Endodermal cell (in vitro differentiated cells): ENCODE measurements at places on chromosomes 12 and 14. TPM values are rescaled to one million over a fixed set of nuclear protein-coding genes. Genes with fewer than 3 reads are reported as not detected.
A peak's percentile ranks its signal among the peaks of the same experiment; 100 is the strongest.

DNA sequence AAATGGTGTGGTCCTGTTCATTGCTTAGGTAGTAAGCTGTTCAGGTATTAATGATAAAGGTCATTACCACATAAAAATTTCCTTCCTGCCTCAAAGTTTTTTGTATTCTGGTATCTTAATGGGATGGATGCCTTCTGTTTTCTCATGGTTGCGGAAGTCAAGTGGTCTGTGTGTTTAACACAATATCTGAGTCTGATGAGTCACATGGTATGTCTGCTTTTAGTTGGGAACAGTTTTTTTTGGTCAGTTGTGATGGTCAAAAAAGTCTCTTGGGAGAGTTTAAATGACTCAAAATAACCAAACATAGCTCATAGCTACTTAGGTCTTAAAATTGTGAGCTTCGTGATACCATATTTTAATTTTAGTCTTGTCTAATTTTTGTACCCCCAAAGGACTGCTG is 40.7 kb downstream of the STK38L start:
- H3K4me3 ChIP-seq: no peak overlapping the region
- H3K27me3 ChIP-seq: no peaks in the 10 kb centered on the region
- DNase-seq: no peak
- no peak overlapping the region for H3K27ac ChIP-seq

- H3K4me3 ChIP-seq: no peak overlapping the region
- no peak for DNase-seq
- H3K4me1 ChIP-seq: no peaks in the 10 kb centered on the region
- H3K36me3 ChIP-seq: peaks cover 8% of the 10 kb centered on the region
- H3K27ac ChIP-seq: no peak overlapping the region
- H3K27me3 ChIP-seq: no peaks in the 10 kb centered on the region
These were observed 118.6 kb downstream of the FUT8 start for GRCh38 chr14:65531148-65531547.

GRCh38 chr14:63848890-63849289 is 3.9 kb upstream of the SYNE2 start:
- no peak for DNase-seq
- H3K36me3 ChIP-seq: no peaks in the 10 kb centered on the region
- no peak overlapping the region for H3K27ac ChIP-seq
- H3K4me1 ChIP-seq: no peaks in the 10 kb centered on the region
- H3K4me3 ChIP-seq: no peak overlapping the region
- peaks cover 10% of the 10 kb centered on the region for H3K27me3 ChIP-seq

GRCh38 chr12:120684523-120684932 is 2.4 kb upstream of the MLEC start:
- no peaks in the 10 kb centered on the region for H3K36me3 ChIP-seq
- no peak overlapping the region for H3K4me3 ChIP-seq
- no peak for DNase-seq
- H3K27ac ChIP-seq: no peak overlapping the region

KLHL33 gene
- 0.09 TPM in 2 replicates for total RNA-seq

- no peaks in the 10 kb centered on the region for H3K4me1 ChIP-seq
- peak overlapping the region; percentile 14 for H3K4me3 ChIP-seq
- no peak overlapping the region for H3K27ac ChIP-seq
- H3K27me3 ChIP-seq: no peaks in the 10 kb centered on the region
- peaks cover 48% of the 10 kb centered on the region for H3K36me3 ChIP-seq
These were observed 197.0 kb downstream of the ETNK1 start for GRCh38 chr12:22821985-22822384.

DCN gene
- total RNA-seq: not detected in 3 replicates

DNA sequence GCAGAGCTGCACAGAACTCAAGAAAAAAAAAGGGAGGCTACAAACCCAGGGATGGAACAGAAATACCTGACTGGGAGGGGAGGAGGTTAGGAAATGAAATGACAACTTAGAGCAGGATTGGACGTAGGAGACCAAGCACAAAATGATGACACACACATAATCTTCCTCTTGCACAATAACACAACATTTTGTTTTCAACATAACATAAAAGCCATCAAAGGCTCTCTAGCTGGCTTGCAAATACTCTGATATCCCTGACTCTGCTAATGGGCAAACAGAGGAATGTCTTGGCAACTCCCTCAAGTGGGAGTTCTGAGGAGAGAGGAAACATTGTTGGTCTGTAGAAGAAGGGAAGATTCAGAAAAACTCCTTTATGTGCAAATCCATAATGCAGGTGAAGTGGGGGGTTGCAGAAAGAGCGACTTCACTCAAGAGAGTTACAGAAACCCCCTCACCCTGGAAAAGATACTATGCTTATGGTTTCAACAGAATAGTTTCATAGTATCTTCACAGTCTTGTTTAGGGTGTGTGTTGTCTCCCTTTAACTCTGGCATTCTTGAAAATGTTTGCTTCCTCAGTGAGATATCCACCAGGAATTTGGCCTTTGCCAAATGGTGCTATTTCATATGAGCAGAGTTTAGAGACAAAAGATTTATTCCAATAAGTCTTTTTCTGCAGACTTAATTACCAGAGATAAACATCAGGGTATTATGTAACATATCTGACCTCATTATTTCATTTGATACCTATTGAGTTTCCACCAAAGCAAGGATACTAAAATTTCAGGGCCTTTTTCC is 43.8 kb upstream of the LTBP2 start:
- no peak overlapping the region for H3K4me3 ChIP-seq
- peaks cover 34% of the 10 kb centered on the region for H3K36me3 ChIP-seq
- no peak overlapping the region for H3K27ac ChIP-seq
- H3K27me3 ChIP-seq: no peaks in the 10 kb centered on the region
